H1 (cell line): ENCODE measurements at places on chromosomes 11 and 22. TPM values are rescaled to one million over a fixed set of nuclear protein-coding genes. Genes with fewer than 3 reads are reported as not detected.

OR4C3 gene
- total RNA-seq = not detected in 2 replicates

DNAJB7 gene
- total RNA-seq = not detected in 2 replicates

VPREB1 gene
- not detected in 2 replicates for total RNA-seq

CARD10 gene
- total RNA-seq = 14.4 and 14.6 TPM in 2 replicates

- peak; percentile 28 for DNase-seq
These were observed 27.1 kb downstream of the KCNQ1OT1 start for GRCh38 chr11:2672553-2673249.

GRCh38 chr11:102341844-102342318 is 5.1 kb upstream of the BIRC2 start:
- no peak for DNase-seq

DNA sequence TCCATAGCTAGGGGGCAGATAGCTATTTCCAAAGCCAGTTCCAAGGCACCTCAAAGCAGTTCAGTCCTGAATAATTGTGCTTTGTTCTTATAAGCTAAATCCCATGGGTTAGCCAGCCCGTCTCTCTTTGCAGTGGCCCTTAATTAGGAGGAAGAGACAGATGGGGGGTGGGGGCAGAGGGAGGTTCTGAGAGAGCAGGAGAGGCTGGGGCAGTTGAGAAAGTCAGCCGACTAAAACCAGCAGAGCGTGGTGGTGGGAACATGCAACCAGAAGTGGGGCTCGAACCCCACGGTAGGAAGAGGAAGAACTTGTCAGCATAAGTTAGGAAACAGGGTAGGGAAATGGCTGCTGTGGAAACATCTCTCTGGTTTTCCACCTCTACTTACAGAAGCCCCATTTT is 10.9 kb upstream of the SCN4B start:
- no peak for DNase-seq

- no peak for DNase-seq
These were observed 490.2 kb upstream of the B3GAT1 start for GRCh38 chr11:134901955-134902918.

DNA sequence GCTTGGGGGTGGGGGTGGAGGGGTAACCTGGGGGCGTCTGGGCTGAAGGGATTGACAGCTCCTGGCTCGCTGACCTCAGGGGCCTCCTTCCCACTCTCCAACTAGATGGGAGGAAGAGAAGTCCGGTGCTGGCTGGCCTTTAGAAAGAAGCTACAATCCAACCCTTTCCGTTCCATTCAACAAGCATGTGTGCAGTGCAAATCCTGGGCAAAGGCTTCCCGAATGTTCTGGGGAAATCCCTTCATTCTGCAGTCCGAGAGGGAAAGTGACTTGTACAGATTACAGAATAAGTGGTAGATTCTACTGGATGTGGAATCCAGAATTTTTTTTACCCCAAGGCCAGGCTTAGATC is 149.9 kb downstream of the FEZ1 start:
- DNase-seq = no peak

GRCh38 chr11:113260096-113260425 is 54.3 kb upstream of the TTC12 start:
- no peak for DNase-seq

DNA sequence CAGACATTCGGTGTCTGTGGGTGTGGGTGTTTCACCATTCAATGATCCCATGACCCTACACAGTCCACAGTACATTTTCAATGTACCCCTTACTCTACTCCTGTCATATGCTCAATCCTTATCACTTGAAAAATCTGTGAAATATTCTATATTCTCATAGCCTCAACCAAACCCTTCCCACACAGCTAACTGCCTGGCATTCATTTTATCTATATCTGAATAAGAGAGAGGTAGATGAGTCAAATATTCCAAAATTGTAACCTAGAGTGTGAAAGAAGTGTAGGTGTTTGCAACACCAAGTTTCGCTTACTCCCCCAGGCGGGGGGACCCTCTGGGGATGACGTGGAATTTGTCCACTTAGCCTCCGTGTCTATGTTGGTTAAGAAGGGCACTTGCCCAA is 354.8 kb downstream of the ETS1 start:
- no peak for DNase-seq

- DNase-seq = peak; percentile 91
These were observed 26.4 kb downstream of the TXN2 start for GRCh38 chr22:36454916-36455570.

GRCh38 chr22:24816806-24817205 is 10.8 kb downstream of the SGSM1 start:
- no peak for DNase-seq

DNA sequence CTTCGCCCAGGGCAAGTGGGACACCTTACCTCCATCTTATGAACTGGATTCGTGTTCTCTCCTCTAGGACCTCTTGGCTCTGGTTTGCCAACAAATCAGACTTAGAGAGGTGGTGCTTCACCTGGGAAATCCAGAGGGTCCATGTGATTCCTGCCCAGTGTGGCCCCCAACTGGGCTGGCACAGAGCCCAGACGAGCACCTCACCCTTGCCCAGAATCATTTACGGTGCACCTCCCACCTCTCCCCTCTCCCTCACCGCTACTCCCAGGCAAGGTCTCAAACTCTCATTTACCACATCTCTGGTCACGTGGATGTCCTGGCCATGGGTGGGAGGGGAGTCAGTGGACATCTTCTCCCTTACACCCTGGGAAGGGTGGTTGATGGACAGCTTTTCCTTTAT is 1.1 kb downstream of the SPATA19 start:
- no peak for DNase-seq

DNA sequence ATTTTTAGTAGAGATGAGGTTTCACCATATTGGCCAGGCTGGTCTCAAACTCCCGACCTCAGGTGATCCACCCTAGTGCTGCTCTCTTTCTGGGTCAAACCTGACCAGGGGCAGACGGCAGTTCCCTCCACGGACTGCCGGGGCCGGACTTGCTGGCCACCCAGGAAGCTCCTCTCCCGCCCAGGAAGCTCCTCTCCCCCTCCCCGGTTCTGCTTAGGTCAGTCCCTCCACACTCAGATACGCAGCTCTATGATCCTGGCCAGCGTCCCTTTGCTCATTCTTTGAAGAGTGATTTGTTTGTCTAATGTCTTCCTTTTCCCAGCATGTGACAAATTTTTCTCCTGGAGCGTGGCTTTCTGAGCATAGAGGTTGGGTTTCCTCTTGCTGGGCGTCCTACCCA is 125.3 kb upstream of the B3GAT1 start:
- no peak for DNase-seq
